ENCODE measurements at places on chromosomes 12 and 14.

- no peak for DNase-seq
Measured at GRCh38 chr14:58362798-58363412, 32.8 kb upstream of the TOMM20L start.

DNA sequence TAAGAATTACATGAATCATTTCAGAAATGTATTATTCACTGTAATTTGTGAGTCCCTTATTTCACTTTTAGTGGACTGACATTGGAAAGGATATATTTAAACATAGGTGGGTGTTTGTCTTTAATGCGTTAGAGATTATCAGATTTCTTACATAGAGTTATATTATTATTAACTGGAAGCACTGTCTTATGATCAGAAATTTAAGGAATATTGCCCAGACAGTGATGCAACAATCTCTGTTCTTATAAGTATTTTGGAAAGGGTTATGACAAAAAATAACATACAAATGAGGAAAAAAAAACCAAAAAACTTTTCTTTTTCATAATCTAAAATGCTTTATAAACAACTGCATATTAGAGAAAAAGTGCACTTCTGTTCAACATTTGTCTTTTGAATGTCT is 836.6 kb downstream of the SLC6A15 start:
- no peak for DNase-seq

DNA sequence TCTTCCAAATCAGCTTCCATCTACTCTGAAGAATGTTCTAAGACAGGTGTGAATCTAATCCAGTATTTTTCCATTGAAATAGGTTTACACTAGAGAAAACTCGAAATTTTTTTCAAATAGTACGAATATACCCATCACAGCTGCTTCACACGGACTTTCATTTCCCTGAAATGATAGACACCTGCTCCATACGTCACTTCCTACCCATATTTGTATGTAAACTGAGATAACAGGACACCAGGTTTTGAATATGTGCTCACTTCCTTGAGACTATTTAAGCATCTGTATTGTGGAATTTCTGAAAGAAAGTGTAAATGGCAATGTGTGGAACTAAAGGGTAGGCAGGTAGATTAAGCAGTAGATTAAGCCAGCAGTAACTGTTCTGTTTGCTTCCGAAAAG is 13.4 kb upstream of the ITPR2 start:
- DNase-seq = no peak

DNA sequence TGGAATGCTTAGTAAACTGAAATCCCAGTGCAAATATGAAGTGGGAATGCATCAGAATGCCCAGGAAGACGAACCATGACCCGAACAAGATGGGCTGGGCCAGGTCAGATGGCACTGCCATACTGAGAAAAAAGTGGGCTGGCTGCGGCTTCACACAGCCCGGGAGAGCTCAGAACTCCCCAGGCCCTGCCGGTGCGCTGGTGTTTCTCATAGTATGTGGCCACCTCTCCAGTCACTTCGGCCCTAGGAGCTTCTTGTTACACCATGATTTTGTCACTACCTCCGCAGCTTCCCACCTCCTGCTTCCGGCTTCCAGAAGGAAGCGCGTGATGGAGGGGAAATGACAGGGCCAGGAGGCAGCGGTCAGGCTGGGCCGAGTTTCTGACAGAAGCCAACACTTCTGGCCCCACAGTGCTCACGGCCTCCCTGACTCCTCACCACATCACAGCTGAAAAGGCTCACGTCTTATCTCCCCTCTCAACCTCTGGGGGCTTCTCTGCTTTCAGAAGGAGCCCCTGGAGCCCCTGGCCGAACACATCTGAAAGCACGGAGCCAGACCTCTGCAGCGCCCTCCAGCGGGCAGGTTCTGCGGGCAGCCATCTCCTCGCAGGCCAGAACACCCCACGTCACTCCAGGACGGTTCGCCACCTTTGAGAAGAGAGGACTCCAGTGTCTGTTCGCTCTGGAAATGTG is 30.7 kb downstream of the DAD1 start:
- DNase-seq = no peak

All from activated CD8-positive, alpha-beta memory T cell treated with anti-CD3 and anti-CD28 coated beads for 4 hours (primary cell).